ENCODE measurements at places on chromosomes 1 and 21. TPM values are rescaled to one million over a fixed set of nuclear protein-coding genes. Genes with fewer than 3 reads are reported as not detected.

DNA sequence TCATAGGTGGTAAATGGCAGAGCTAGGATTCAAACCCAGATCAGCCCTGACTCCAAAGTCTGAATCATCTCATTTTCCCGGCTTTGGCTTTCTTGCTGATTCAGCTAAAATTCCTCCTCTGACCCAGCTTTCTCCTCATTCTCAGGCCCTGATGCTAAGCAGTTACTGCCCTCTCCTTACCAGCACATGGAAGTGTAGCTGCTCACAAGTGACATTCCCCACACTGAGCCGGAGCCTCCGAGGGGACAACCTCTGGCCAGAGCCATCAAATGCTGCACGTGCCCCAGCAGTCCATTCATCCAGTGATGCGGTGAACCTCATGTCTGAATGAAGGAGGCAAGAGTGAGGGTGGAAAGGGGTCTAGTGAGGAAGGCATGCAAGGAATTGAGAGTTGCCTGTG is 11.1 kb downstream of the ITGA10 start:
- DNase-seq: no peak

GRCh38 chr1:50095716-50096115 is 13.0 kb upstream of the ELAVL4 start:
- DNase-seq: no peak

- peak; percentile 49 for DNase-seq
These were observed 34.4 kb downstream of the WLS start for GRCh38 chr1:68197891-68198290.

GRCh38 chr1:233189526-233189925 is 106.0 kb downstream of the PCNX2 start:
- no peak for DNase-seq

DNA sequence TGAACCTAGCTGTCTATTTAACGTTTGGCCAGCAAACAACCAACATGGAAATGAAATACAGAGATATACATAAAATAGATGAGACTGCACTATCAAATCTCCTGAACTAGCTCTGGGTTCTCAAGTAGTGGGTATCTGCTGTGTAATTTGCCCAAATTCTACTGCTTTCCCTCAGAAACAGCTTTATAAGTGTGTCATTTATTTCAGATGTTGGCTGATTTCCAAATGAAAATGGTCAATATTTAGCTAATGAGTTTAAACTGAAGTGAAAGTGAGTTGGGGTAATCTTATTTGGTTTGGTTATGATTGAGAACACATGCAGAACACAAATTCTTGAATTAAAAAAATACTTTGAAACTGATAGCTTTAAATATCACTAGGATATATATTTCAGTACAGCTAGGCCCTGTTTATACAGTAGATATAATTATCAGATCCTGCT is 601.7 kb upstream of the CXADR start:
- no peak for DNase-seq

DNA sequence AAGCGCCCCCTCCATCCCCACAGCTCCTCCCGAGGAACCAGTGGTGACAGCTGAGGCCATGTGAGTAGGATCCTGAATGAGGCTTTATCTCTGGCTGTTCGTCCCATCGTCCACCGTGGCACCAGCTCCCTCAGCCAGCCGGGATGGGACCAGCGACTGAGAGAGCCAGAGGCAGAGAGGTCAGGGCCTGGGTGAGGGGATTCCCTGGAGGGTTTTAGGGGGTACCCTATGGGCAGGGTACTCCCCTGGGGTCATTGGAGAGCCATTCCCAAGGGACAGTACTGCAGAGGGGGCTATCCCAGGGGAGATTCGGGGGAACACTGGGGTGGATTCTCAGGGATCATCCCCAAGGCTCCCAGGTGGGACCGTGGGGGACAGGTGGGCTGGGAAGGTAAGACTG is 2.4 kb downstream of the TMEM125 start:
- no peak for DNase-seq

DNA sequence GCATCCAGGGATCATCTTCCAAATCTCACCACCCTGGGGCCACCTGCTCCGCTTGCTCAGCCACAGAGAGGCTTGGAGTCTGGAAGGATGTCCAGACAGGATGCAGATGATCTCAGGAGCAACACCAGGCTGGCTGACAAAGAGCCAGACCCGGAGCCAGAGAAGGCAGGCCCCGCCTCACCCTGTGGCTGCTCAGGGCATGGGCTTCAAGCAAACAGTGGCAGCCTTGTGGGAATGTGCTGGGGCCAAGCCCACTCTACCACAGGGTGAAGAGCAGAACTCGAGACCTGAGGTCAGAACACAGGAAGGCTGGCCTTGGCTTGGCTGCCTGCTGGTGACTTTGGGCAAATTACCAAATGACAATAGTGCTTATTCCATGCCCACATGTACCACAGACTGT is 45.5 kb downstream of the MRPL37 start:
- peak; percentile 42 for DNase-seq

The RNF223 gene
- not detected for total RNA-seq

DNA sequence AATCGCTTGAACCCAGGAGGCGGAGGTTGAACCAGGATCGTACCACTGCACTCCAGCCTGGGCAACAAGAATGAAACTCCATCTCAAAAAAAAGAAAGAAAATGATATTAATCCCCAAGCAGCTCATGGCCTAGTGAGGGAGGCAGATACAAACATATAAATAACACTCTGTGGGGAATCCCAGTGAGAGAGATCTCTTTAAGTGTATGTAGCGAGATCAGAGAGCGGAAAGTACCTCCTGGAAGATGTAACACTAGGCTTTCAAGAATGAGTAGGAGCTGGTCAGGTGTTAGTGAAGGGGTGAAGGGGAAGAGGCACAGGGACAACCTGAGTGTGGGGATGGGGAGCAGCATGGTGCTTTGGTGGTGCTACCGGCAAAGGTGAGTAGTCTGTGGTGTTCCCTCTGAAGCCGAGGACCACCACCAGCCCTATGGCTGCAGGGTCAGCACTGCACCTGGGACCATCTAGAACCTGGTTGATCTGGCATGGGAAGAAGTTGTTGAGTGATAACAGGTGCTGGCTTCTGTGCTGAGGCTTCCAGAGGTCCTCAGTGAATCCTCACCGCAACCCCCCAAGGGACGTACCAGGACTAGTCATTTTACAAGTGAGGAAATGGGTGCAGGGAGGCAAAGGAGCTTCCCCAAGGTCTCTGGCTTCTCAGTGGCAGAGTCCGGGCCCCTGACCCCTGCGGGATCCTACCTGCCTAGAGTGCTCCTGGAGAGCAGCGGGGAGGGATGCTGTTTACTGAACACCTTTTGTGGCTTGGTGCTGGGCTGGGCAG is 367.6 kb upstream of the VAMP3 start:
- DNase-seq: no peak

GRCh38 chr1:158564608-158565007 is 5.8 kb downstream of the OR6P1 start:
- DNase-seq: no peak

GRCh38 chr1:58785442-58786058 is 1.7 kb upstream of the JUN start:
- DNase-seq: peak; percentile 65

DNA sequence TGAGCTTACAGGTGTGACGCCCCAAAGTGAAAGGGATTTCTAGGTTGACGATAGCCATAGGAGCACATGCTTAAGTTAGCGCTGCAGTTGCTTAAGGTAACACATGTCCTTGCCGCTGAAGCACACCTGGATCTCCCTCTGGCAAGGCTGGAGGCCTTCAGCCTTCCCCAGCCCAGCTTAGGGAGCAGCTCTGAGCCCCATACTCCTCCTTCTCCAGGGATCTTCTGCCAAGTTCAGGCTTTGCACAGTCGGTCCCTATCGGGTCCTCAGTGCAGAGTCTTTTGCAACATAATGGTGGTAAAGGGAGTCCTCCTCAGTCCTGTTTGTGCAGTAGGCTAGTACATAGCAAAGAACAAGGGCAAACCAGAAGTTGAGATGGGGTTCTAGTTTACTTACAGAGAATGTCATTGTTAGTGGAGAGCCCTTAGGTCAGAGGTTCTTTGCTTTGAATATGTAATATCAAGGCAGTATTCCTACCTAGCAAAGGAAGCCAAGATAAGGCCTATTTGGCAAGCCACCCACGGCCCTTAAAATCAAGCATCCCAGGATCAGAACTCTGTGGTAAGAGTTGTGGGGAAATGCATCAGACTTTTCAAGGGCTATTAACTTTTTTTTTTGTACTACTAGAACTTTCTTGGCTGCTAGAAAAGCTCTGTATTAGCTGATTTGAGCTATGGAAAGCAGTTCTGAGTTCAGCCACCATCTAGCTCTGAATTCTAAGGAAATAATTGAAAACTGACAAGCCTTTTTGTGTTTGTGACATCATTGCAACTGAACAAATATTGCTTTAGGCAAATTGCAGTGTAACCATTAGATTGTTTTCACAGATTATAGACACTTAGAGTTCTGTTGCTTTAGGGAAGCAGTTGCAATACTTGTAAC is 1.4 kb downstream of the EVA1C start:
- DNase-seq: no peak

DNA sequence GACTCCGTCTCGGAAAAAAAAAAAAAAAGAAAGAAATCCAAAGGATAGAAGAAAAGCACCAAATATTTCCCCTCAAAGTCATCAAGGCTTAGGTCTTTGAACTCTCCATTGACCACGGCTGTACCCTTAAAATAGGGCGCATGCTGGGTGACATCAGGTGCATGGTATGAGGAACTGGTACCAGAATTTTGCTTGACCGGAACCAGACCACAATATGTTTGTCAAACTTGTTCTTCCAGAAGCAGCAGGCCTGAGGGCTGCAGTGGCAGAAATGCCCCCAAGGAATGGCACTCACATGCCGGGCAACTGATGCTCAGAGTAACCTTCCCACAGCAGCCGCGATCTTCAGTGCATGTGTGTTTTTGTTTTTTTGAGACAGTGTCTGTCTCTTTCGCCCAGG is 21.0 kb downstream of the RCC1 start:
- DNase-seq: no peak

The VPS26C gene
- 63.6 TPM for total RNA-seq

The GNG12 gene
- total RNA-seq: 136 TPM

DNA sequence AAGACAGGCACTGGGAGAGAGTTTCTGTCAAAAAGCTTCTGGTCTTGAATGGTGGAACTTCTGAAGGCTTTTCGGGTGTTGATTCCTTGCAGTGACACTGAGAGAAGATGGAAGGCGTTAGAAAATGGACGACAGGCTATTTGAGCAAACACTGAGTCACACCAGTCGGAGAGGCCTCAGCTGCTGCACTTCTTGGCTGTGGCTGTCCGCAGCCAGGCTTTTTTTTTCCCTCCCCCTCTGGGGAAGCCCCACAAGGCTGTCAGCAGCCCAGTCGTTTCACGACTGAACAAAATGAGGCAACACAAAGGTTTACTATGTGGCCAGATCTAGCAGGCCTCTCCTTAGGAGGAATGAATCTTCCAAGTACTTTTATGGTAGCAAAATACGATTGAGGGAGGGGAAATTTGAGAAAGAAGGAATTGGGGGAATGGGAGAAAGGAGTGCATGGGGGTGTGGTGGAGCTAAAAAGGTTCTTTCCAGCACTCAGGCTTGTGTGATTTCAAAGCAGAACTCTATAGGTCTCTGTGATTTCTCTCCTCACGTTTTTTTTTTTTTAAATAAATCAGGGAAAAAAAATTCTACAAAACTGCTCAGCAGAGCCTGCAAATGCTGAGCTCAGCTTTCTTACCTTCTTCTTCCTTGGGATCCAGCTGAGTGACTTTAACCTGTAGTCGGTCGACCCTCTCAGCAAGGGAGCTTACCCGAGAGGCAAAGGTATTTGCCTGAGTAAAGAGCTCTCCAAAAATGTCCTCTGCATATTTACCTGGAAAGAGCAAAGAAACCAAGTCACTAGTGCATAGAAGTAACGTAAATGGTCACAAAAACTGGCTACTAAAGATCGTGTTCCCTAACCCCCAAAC is 26.1 kb downstream of the GPR3 start:
- DNase-seq: peak; percentile 25

DNA sequence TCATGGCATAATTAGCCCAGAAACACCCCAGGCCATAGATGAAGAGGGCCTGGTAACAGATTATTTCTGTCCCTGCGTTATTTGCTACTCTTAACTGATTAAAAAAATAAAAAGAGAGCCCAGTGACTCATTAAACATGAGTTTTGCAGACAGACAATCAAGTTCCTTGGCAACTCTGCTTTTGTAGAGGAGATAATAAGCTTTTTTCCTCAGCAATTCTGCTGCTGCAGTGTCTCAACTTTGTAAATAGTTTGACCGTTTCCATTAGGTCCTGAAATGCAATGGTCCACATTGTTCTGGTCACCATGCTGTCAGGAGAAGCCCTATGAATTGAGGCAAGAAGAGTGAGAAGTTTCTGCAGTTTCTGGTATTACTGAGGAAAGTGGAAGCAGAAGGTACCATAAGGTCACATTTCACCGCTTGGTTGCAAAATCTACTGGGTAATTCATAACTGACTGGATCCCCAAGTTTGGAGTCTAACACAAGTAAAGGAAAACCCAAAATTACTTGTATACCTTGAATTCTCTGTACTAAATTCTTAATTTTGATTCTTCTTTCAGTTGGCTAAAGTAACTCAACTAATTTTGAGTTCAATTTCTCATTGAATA is 139.5 kb downstream of the ZZZ3 start:
- no peak for DNase-seq

DNA sequence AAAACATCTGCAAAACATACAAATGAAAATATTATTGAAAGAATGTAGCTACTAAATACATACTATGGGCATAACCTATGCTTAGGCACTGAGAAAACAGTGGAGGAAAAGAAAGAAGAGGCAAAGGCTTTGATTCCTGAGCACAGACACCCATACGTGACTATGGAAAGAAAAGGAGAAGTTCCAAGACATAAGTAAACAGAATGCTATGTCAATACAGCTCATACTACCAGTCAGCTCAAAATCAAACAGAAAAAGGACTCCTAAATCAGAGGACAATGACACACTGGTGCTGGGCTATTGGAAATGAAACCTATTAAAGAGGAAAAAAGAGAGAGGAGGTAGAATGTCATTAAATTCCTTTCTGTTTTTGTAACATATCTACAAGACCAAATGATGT is 225.4 kb downstream of the SMYD3 start:
- no peak for DNase-seq

- DNase-seq: no peak
These were observed 124.2 kb downstream of the MACF1 start for GRCh38 chr1:39328586-39329121.

The OR14A2 gene
- not detected for total RNA-seq

The RPS6KC1 gene
- total RNA-seq: 16.6 TPM

The LCE1D gene
- total RNA-seq: not detected

GRCh38 chr1:27394925-27395324 is 2.5 kb downstream of the GPR3 start:
- no peak for DNase-seq

- DNase-seq: no peak
These were observed 190.2 kb downstream of the MATN1 start for GRCh38 chr1:30533141-30533540.

GRCh38 chr1:50985094-50985493 is 15.0 kb downstream of the CDKN2C start:
- peak; percentile 39 for DNase-seq

DNA sequence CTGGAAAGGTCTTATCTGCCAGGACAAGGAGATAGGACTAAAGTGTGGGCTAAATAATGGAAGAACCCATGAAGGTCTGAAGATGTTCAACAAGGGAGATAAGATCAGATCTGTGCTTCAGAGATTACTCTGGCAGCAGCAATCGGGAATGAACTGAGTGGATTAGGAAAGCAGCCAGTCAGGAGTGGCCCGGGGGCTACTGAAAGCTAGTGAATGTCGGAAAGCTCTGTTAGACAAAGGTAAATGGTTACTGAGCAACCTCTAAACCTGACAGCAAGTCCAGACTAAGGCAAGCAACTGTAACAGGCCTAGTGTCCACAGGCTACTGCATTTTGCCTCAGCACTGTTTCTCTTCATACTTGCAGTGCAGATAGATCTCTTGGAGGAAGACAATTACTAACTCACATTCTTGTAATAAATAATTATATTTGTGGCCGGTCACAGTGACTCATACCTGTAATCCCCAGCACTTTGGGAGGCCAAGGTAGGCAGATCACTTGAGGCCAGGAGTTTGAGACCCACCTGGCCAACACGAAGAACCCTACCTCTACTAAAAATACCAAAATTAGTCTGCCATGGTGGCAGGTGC is 12.5 kb downstream of the IQGAP3 start:
- no peak for DNase-seq
